ENCODE measurements at places on chromosomes 2 and 18.

DNA sequence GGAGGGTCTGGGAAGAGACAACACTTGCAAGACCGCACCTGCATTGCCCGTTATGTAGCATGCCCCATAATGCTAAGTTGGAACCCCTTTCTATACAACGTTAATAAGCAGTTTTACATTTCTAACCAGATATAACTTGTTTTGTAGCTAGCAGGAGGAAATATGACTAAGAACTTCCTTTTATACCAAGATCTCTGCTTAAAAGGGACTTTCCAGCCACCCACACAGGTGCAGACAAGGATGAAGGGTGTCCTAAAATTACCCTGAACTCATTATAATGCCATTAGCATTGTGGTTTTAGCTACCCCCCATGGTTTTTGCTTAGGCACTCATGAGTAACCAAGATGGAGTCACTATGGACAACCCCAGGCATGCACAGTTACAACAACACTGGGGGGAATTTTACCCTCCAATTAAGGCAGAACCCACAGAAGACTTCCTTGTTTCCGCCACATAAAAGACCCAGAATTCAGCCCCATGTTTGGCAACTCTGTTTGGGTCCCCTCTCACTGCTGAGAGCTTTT, 362.8 kb downstream of the CBLN2 start:
- DNase-seq = no peak

GRCh38 chr2:118350621-118351020, 262.4 kb downstream of the INSIG2 start:
- no peak for DNase-seq

- DNase-seq = no peak
These were observed 243.9 kb downstream of the NR4A2 start for GRCh38 chr2:156088587-156088986.

DNA sequence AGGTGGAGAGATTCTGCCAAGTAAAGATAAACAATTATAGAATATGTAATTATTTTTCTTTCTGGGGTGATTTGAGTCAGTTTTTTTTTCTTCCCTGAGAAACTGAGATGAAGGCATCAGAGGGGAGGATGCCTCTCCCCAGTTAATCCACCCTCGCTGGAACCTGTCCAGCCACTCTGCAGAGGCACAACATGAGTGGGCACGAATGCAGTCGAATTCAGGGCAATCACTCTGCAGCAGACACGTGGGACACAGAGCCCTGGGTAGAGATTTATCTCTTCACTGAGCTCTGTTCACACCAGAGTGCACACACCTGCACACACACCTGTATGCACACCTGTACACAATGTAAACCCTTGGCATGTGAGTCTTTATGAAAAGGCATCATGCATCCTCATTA, 154.2 kb downstream of the DCDC2C start:
- DNase-seq = no peak

DNA sequence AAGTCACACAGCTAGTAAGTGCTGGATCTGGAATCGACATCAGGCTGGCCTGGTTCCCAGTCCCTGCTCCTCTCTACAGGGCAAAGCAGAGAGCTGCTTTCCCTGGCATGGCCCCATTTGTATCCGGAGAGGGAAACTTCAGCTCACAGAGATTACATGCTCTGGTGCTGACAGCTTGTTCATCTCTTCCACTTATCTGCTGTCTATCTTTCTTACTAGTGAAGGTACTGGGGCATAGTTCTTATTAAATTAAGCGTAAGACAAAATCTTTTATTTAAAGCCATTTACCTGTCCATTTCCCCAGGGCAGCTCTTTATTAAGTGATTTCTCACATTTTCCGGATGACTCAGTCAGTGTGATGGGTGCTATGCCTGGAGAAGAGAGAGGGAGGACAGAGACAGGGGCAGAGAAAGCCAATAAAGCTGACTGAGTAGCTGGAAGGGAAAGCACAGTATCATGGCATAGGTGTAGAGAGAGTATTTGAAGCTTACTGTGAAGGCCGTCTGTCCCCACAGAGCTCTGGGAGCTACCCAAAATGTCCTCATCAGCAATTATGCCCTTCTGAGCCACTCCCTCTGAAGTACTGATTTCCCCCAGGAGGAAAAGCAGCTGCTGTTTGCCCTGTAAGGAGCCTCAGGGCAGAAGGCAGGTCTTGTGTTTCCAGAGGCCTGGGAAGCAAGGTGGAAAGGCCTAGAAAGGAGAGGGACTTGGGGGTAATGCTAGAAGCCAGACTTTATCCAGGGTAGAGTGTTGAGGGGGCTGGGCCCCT, 44.1 kb upstream of the EPAS1 start:
- DNase-seq = no peak

DNA sequence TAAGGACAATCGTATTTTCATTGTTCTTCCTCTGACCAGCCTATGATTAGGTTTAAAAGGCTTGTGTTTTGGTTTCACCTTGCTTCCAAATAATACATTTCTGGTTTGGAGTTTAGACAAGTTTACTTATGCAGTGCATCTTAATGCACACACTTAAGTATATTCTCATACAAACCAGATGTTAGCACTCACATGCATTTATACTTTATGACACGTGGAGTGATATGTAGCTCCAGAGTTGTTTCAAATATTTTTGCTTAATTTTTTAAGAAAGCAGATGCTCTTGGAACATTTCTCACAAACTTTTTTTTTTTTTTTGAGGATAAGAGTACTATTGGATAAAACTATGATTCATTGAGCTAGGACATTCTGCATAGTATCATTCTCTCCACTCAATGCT, 109.9 kb downstream of the PDE1A start:
- no peak for DNase-seq

GRCh38 chr2:46174345-46175170, 122.6 kb upstream of the EPAS1 start:
- DNase-seq = no peak

DNA sequence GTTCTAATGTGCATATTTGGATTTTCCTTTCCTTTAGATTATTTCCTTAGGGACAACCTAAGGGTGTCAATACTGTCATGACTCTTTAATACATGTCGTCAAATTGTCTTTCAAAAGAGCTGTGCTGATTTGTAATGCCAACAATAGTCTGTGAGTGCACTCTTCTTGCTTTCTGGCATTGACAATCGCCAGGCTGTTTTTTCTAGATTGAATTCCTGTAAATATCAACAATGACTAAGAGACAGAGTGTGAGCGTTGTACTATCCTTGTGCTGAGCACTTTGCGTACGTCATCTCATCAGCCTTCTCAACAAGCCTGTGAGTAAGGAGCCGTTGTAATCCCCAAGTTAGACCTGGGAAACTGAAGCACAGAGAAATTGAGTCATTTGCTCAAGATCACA, 96.0 kb downstream of the ACOXL start:
- DNase-seq = no peak

DNA sequence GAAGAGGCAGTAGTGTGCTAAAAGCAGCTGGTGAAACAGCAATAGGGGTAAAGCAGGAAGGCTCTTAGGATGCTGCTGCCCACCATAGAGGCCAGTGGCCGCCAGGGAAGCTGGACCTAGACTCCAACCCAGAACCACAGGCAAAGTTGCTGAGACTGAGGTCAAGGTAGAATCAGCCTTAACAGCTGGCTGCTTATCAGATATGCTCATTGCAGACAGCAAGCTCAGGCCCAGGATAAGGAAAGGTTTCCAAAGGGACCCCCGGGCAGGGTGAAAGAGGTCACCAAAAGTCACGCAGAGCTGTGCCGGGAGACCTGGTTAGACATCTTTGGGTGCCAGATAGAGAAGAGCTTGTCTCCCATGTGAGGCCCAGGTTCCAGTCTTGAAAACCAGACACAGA, 42.9 kb upstream of the EPG5 start:
- DNase-seq = no peak

DNA sequence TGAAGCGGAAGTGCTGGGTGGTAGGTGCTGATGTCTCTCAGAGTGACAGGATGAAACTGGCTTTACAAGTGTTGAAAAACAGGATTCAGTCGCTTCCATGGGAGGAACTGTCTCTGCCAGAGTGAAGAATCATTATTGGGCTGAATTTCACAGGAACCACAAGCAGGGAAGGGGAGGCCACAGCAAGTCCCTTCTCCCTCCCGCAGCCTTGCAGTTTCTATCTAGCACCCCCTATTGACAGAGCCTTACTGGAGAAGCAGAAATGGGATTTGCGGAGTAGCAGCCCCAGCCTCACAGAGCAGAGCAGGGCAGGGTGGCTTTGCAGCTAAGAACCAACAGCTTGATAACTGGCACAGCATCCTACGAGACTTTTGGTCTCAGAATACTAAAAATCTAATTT, 33.3 kb upstream of the RMP24 start:
- no peak for DNase-seq

DNA sequence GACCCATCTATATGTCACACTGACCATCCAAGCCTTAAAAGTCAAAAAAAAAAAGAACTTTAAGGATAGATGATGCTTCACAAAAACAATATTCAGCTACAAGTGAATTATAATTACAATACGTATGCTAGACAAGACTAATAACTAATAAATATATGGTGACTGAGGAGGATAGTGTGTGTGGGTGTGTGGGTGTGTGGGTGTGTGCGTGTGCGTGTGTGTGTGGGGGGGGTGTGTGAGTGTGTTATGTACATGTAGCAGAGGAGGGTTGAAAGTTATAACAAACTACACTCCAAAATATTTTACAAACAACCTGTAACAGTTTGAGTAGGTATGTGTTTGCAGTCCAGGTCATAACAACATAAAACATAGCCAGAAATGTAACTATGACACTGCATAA, 159.2 kb upstream of the RBBP8 start:
- DNase-seq = no peak

DNA sequence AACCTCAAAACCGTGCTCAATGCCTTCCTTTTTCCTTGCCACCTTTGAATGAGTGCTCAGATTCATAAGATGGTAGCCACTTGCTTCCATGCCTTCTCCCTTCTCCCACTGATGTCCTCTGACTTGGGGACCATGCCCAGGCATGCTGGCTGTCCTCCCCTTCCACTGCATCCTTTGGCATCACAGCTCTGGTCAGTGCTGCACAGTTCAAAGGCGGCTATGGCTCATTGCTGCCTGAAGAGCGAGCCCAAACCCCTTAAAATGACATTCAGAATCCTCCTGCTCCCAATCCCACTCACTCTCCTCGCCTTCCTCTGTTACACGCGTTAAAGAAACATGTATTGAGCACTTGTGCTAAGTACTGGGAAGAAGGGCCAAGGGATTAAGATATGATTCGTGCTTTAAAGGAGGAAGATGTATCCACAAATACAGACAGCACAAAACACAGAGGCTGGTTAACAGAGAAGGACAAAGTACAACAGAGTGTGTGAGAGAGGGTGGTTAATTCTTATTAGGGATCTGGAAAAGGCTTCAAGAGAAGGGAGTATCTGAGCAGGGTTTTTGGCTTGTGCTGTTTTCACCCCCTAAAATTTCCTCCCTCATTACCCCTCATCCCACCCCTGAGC, 81.8 kb downstream of the CERKL start:
- DNase-seq = no peak

Data from RCC 7860 (cell line).